ENCODE measurements at places on chromosomes 12 and 14.
A peak's percentile ranks its signal among the peaks of the same experiment; 100 is the strongest.

GRCh38 chr12:65946821-65947220, 122.5 kb downstream of the HMGA2 start:
- DNase-seq, result no peak

DNA sequence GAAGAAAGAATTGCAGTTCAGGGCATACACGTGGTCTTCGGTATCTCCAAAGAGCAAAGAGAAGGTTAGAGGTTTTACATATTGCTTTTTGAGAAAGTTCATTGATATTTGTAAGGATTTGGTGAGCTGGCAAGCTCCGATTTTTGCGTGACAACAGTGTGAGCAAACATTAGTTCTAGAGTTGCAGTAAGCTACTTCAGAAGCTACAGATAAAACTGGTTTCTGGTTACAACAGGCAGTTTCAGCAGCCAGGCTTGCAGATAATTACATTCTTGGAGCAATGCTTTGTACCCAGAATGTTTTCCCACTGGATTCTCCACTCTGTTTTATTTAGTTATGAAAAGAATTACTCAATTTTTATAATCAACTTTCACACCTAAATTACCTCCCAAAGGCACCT, 28.2 kb downstream of the KLRK1 start:
- DNase-seq, result no peak

- DNase-seq, result no peak
These were observed 315.3 kb downstream of the BCL11B start for GRCh38 chr14:98956661-98957060.

DNA sequence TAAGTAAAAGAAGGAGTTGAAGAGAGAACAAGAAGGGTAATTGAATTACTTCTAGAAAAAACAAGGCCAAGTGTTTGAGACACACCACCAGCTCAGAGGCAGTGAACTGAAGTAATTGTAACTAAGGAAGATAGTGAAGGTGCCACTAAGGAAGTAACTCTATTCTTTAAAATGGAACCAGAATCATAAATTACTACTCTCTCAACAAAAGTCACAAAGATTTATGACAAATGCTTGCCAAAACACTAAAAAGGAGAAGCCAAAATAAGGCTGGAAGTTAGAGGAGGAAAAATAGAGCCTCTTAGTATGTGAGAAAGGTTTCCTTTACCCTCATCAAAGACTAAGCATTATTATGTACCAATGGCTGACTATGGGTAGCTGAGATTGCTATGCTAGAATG, 208.5 kb downstream of the MDGA2 start:
- no peak for DNase-seq

DNA sequence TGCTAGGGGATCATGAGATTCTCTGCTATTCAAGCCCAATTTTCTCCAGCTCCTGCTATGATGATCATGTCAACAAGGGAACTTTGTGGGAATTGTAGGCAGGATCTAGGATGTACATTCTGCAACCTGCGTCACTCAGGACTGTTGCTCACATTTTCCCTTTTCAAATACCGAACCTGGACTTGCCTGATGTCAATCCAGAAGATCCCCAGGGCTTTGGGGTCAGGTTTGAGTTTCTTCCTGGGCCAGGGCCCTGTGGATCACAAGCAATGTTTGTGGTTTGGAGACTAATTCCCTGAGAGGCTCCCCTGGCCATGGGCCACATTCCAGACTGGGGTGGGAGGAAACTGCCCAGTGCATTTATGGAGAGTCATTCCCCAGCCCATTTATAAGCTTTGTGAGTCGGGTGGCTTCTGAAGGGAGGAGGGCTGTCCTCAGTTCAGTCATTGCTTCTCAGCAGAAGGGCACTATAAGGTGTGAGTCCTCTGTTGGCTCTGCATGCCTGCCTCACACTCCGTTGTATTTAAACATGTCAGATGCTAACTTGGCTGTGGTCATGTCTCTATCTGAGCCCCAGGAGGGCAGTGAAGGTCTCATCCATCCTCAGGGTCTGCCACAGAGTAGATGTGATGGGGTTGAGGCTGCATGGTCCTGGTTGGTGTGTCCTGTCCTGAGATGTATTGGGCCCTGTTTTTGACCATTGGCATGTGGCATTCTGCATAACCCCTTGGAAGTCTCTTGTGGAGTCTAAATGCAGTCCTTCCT, 6.5 kb downstream of the KRT86 start:
- no peak for DNase-seq

DNA sequence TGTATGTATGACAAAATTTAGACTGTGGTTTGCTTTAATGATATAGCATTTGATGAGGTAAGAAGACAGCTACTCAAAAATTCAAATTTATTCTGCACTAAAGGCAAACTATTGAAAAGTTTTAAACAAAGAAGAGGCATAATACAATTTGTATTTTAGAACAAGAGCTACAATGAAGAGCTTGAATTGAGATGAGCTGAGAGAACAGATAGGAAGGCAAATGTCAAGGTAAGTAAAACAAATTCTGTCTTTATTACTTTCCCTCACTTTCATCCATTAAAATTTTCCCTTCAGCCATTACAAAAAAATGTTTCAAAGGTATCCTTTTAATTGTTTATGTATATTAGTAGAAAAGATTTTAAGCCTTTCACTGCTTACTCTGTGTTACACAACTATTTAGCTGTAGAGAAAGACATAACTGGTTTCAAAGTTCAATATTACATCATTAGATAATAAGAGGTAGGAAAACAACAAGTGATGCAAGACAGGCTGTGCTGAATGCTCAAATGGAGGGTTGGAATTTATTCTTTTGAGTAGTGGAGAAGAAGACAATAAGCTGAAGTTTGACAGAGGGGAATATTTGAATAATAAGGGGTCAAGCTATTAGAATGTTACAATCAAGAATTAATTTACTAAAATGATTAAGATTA, 1334.1 kb downstream of the FSCB start:
- DNase-seq, result no peak

DNA sequence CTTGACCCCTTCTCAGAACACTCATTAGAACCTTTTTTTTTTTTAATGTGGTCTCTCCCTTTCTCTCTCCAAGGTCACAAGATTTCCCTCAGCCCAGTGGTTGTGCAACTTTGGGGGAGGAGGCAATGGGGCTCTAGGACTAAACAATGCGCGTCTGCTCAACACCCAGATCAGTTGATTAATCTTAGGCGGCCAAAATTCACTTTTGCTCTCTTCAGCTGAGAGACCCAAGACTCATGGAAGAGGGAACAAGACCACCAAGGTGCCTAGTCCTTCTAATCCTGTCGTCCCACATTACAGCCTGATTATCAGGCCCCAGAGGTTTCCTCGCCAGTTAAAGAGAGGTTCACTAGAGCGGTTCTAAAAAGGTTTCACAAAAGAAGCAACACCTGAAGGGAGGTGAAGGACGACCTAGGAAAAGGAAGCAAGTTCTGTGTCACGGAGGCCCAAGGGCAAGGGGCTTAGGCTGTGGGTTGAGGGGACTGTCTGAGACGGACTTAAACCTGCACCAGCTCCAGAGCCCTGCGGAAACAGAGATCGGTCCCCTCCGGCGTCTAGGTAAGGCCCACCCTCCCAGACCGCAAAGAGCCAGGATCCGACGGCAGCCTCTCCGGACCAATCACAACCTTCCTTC, 824 bp upstream of the TARBP2 start:
- DNase-seq, result peak; percentile 53

DNA sequence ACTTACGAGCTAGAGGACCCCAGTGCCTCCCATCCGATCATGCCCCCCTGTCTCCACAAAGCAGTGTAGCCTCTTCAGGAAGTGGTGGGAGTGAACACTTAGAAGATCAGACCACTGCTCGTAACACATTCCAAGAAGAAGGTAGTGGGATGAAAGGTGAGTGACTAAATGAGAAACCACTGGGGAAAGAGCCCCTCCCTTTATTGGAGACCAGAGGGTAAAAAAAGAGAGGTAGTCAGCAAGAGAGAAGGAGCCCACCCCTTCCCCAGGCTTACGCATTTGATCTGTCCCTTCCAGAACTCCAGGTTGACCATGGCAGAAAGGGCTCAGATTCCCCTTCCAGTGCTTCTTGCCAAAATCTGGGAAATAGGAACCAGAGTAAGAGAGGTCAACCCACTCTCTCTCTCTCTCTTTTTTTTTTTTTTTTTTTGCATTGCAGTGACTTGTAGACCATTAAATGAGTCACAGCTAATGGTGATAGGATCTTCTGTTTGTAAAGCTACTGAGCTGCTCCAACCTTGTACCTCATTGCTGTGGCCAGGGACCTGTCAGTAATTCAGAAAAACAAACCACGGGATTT, 165.4 kb downstream of the GCH1 start:
- DNase-seq, result no peak

- no peak for DNase-seq
These were observed 38.9 kb downstream of the STXBP6 start for GRCh38 chr14:25011095-25011494.

GRCh38 chr12:103244596-103244995, 251.2 kb downstream of the C12orf42 start:
- no peak for DNase-seq

DNA sequence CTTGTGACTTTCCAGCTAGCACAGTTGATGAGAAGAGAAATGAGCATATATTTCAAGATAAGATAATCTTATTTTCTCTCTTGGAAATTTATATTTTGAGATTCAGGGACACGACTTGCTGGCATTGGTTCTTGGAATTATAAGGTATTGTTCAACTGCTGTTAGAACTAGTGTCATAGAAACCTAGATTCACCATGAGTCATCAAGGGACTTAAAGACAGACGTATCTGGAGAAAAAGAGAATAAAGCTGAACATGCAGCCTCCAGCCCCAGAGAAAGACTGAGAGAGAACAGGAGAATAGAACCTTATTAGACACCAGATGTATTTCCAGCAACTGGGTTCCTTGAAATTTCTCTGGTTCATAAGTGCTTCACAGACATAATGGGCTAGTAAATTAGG, 194.4 kb upstream of the PPFIA2 start:
- DNase-seq, result no peak

- DNase-seq, result no peak
These were observed 3.4 kb upstream of the RNASE7 start for GRCh38 chr14:21038441-21039422.

DNA sequence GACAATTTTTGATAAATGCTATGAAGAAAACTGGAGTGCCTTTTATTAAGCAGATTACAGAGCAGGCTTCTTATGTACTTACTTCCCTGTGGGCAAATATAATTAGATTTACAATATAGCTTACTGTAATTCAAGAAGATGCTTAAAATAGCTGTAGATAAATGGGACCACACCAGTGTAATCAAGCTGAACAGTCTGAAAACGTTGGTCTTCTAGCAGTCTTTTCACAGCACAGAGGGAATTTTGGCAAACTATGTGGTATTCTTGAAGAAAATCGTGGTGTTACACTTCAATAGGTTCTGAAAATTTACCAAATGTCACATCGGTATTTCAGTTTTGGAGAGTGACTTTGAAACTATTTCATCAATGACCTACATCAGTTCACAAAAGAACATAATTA, 47.7 kb downstream of the SLC16A7 start:
- no peak for DNase-seq

GRCh38 chr12:129830796-129831195, 73.0 kb downstream of the TMEM132D start:
- no peak for DNase-seq

DNA sequence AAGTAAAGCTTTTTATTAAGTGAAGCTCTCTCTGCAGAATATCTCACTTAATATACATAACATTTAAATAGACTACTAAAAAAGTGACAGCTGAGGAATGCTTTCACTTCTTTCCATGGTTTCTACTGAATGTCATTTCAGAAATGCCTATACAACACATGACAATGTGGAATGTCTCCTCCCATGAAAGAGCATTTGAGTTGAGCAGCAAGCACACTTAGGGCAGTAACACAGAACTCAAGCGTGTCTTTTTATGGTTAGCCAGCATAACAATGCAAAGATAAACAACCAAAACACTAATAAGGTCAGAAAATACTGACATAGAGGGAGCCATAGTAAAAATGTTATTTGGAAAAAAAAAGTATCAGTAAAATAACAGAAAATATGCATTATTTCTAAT, 9.4 kb downstream of the PPP1R12A start:
- no peak for DNase-seq

- no peak for DNase-seq
These were observed 3.8 kb upstream of the INHBE start for GRCh38 chr12:57451233-57451778.

DNA sequence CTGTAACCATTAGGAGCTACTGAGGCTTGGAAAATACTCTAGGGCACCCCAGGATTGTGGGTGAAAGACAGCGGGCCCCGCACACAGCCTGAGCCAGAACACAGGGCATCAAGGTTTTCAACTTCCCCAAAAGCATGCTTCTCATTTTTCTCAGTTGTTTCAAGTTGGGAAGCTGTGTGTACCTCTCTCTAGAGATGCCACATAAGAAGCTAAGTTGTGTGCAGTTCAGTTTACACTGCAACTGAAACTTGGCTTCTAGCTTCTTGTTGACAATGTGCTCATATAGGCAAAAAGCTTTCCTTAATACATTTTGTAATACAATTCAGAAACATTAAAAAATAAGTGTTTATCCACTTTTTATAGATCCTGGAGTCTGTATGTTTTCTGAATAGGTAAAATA, 88.1 kb upstream of the PTPRR start:
- DNase-seq, result no peak

DNA sequence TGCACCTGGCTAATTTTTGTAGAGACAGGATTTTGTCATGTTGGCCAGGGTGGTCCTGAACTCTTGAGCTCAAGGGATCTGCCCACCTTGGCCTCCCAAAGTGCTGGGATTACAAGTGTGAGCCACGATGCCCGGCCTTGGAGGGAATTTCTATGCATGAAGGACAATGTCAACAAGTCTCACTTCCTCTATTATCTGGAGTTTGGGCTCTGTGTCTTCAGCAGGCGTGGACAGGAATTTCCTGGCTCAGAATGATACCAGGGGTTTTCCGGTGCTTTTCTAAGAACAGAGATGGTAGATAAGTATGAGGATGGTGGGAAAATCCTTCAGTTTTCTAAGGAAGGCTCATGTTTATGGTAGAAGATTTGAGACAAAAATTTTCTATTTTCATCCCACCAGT, 75.0 kb upstream of the CCDC60 start:
- no peak for DNase-seq

DNA sequence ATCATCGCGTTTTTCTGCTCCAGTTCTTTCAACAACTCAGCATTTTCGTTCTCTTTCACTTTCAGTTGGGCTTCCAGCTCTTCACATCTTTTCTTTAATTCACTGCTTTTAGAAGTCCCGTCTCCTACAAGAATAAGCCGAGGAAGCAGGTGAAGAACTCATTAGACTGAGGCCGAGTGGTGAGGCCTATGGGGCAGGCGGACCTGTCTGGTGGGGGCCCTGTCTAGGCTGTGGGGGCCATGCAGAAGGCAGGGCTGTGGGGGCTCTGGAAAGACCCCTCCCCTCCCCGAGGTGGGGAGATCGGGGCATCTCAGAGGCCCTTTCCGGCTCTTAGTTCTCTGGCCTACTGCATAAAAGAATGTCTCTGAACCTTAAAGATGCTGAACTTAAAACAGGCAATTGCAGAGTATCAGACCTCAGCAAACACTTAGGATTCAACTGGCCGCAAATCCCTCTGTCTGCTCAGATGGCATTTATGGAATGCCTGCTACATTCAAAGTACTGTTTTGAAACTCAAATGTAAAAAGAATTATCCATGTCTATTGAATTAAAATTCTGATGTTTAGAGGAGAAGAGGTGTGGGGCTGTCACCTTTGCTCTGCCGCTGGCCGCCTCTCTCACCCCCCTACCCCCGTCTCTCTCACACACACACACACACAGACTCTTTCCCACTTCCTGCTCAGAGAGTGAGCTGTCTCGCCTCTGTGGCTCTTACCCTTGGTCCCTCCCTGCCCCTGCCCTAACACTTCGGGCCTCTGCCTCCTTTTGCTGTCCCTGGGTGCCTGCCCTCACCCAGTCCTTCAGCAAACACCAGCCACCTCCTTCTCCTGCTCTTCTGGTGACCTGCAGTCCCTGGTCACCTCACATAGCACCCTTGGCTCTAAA, 34.7 kb downstream of the CCDC92 start:
- DNase-seq, result no peak

Data from AML-193 (cell line).